Naive thymus-derived CD4-positive, alpha-beta T cell (primary cell): ENCODE measurements at places on chromosomes 6 and 20.

DNA sequence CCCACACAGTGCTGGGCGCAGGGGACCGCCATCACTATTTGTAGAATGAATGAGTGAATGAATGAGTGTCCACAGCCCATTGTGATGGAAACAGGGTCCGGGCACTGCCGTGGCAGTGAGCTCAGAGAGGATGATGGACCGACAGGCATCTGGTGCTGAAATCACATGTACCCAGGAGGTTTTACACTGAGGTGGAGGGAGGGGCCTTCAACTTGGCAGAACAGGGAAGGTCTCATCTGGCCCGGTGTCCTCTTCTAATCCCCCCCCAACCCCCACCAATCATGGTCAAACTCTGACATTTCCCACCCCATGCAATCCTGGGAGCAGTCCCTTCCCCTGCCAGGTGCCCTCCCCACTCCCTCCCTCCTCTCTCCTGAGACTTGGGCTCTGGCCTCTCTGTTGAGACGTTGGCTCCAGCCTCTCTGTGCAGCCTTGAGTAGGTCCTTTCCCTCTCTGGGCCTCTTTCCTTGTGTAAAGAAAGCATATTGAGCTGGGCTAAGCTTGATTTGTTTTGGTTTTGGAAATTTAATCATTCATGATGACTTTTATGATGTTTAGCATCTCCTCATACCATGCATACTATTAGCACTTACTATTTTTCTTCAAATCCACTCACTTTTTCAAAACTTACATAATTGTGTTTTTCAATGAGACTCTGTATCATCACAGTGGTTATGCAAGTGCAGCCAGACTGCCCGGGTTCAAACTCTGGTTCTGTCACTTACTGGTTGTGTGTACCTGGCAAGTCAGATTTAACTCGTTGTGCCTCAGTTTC lies 10.8 kb downstream of the KIAA1755 start:
- no peak for DNase-seq

DNA sequence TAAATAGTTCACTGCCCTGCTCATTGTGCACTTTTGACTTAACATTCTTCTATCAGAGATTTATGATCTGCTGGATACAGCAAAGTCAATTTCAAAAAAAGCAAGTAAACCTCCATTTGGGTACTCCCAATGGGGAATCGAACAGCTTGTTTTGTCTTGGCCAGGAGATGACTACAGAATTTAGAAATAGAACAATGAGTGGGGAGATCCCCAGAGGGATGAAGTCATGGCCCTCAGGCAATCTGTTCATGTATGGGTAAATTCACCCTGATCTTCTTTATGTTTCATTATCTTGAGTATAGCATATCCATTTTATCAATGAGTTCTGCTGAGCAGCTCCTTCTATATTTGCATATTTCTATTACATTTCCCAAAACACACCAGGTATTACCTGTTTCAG lies 1681.9 kb downstream of the HACE1 start:
- no peak for DNase-seq

- DNase-seq = no peak
Measured at GRCh38 chr6:157464653-157465535, 83.9 kb downstream of the ZDHHC14 start.

- no peak for DNase-seq
Measured at GRCh38 chr6:40347571-40348011, 239.6 kb downstream of the LRFN2 start.

DNA sequence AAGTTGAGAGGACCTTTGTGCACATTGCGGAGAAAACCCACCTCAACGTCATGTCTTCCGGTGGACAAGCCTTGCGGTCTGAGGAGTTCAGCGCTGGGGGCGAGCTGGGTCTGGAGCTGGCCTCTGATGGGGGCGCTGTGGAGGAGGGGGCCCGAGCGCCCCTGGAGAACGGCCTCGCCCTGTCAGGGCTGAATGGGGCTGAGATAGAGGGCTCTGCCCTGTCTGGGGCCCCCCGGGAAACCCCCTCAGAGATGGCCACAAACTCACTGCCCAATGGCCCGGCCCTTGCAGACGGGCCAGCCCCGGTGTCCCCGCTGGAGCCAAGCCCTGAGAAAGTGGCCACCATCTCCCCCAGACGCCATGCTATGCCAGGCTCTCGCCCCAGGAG lies 14.6 kb upstream of the SLC22A7 start:
- no peak for DNase-seq

DNA sequence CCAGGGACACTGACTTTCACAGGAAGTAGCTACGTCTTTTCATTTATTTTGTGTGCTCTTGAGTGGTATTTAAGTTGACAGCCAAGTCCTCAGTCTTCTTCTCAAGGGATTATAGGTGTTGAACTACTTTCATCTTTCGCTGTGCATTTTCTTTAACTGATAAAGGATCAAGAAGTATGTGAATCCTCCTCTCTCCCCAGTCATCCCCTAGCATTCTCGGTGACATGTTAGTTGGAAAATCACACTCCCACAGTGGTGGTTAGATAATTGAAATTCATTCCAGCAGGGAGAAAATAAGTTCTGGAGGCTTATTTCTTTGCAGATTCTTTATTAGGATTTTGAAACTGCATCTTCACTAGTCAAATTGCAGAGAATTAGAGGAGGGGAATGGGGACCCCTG lies 569.4 kb downstream of the MEI4 start:
- DNase-seq = no peak

DNA sequence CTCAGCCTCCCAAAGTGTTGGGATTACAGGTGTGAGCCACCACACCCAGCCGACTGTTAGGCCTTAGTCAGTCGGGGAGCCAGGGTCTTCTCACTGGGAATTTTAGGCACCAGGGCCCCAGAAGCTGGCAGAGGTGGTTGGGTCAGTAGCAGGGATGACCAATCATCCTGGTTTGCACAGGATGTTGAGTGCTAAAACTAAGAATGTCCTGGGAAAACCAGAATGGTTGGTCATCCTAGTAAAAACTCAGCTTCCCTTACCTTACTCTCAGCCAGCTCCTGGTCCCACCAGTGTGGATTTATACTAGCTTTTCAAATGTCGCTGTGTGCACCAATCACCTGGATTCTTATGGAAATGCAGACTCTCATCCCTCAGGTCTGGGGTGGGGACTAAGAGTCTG lies 31.8 kb downstream of the KCNG1 start:
- DNase-seq = no peak

DNA sequence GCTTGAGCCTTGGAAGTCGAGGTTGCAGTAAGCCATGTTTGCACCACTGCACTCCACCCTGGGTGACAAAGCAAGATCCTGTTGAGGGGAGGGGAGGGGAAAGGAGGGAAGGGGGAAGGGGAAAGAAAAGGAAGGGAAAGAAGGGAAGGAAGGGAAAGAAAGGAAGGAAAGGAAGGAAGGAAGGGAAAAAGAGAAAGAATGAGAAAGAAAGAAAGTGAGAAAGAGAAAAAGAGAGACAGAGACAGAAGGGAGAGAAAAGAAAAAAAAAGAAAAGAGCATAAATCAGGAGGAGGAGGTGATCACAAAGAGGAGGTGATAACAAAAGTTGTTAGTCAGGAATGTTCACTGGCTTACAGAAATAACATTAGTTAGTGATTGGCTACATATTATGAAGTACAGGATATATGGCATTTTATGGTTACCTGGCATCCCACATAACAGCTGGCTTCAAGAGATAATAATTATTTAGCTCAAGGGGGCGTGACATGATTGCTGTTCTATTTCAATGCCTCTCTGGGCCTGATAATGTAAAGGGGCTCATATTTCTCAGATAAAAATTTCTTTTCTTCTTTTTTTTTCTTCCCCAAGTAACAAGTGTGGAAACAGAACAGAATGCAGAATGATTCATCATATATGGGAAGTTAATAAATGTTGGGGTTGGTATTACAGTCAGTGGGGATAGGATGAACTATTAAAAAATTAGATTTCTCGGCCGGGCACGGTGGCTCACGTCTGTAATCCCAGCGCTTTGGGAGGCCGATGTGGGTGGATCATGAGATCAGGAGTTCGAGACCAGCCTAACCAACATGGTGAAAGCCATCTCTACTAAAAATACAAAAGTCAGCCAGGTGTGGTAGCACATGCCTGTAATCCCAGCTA lies 27.1 kb downstream of the SAMHD1 start:
- no peak for DNase-seq

DNA sequence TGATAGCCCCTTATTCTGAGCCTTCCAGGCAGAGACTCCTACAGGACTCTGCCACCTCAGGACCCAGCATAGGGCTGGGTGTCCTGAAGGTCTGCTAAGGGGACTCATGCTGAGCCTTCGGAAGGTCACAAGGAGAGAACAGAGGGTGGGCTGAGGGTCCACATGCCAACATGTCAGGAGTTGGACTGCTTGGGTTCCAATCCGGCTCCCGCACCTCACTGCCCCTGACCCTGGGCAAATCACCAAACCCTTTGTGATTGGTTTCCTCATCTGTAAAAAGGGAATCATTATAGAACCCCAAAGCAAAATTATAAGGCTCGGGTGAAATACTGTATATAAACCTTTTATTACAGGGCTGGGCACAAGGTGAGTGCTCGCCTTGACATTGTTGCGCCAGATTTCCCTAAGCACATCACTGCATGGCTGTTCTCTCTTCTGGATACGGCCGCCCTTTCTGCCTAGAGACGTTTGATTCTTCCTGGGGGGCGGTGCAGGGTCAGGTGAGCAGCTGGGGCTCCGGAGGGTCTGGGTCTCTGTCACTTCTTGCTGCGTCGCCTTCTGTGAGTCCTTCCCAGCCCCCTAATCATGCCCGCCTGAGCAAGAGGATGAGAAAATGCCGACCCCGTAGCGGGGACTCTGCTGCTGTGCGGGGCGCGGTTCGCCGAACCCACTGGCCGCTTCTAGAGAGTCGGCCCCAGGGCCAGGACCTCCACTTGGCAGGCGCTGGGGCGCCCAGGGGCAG lies 90.5 kb upstream of the EPB41L1 start:
- no peak for DNase-seq

- DNase-seq = no peak
Measured at GRCh38 chr6:145784683-145785082, 29.9 kb downstream of the FBXO30 start.

DNA sequence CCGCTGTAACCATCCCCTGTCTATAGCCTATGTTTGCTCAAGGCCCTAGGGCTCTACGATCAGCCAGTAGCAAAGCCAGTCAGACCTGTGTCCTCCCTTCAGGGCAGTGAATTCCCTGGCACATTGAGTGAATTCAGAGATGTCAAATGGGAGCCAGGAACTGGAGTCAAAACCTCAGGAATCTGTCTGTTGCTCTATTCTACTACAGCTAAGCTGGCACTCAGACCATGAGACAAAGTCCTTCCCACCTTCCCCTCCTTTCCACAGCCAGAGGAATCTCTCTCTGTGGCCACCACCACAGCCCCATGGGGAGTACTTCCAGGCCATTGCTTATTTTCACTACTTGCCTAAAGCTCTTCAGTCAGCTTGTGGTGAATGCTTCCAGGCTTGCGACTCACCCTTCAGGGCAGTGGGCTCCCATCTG lies 82.0 kb downstream of the PKIB start:
- no peak for DNase-seq

GRCh38 chr6:80329496-80329895 lies 223.0 kb downstream of the BCKDHB start:
- no peak for DNase-seq

DNA sequence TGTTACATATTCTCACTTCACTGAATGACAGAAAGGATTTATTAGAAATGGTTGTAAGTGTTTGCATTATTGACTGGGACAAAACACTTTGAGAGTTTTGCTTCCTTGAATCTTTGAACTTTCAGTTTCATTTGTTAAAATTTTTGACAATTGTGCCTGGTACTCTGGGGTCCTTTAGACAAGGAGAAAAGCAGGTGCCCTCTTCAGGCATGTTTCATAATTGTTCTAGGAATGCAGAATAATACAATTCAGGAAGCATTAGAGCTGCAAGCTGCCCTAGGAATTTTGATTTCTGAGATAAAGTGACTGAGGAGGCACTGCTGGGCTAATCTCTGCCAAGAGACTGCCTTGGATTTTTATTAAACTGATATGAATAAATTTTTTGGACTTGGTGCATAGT lies 49.7 kb downstream of the TOP1 start:
- DNase-seq = no peak

DNA sequence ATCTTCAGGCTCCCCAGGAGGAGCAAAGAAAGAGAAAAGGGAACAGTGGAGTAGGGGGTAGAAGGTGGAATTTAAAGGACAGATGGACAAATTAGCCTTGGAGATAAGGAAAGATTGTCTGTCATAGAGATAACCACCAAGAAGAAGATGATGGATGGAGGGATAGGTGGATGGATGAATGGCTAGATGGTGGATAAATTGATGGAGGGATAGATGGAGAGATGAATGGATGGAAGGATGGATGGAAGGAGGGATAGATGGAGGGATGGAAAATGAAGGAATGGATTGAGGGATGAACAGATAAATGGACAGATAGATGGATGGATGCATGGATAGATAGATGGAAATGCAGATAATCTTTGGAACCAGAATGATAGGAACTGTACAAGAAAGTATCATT lies 102.8 kb downstream of the TNFAIP3 start:
- no peak for DNase-seq

GRCh38 chr6:12068899-12069557 lies 56.9 kb downstream of the HIVEP1 start:
- DNase-seq = no peak

DNA sequence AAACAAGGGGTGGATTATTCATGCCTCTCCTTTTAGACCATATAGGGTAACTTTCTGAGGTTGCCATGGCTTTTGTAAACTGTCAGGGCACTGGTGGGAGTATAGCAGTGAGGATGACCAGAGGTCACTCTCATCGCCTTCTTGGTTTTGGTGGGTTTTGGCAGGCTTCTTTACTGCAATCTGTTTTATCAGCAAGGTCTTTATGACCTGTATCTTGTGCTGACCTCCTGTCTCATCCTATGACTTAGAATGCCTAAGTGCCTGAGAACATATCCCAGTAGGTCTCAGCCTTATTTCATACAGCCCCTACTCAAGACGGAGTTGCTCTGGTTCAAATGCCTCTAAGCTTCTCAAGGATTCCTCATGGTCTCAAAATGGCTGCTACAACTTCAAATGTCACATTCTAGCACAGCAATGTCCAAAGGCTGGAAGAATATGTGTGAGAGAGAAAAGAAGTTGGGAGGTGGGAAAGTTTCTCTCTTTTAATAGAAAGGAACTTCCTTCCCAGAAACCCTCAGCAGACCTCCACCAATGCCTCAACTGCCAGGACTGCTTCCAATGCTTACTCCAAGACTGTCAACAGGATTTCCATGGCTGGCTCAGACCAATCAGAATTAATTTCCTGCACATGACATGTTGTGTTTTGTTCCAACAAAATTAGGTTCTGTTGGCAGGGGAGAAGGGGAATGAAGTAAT lies 46.6 kb upstream of the SLC9A8 start:
- DNase-seq = no peak

GRCh38 chr6:37550191-37550831 lies 50.6 kb upstream of the CCDC167 start:
- no peak for DNase-seq

- no peak for DNase-seq
Measured at GRCh38 chr20:53621482-53622246, 28.0 kb upstream of the ZNF217 start.

DNA sequence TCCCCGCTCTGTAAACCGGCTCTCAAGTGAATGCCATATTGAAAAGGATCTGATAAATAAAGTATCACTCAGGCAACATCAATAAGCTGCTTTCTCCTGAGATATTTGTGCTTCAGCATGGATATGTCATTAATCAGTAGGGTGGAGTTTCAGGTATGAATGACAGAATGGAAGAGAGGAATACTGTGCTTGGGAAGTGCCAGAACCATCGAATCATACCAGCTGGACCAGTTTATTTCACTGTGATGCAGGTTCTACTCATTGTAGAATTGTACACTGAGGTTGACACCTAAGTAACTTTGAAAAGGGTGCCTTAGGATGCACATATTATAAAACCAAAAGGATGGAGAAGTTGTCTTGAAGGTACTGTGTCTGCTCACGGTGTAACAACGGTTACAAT lies 17.9 kb upstream of the TBC1D7 start:
- no peak for DNase-seq

GRCh38 chr6:88494401-88495140 lies 328.4 kb upstream of the CNR1 start:
- no peak for DNase-seq
